Osteocyte (in vitro differentiated cells): ENCODE measurements at places on chromosomes 12 and 14. TPM values are rescaled to one million over a fixed set of nuclear protein-coding genes. Genes with fewer than 3 reads are reported as not detected.

The FIGNL2 gene
- 0.08 TPM in 2 replicates for total RNA-seq

- DNase-seq, result no peak
- H3K4me3 ChIP-seq, result no peak overlapping the region
- peaks cover 6% of the 10 kb centered on the region for H3K4me1 ChIP-seq
- H3K27ac ChIP-seq, result no peak overlapping the region
These were observed 9.2 kb downstream of the PSMC6 start for GRCh38 chr14:52716155-52716554.

DNA sequence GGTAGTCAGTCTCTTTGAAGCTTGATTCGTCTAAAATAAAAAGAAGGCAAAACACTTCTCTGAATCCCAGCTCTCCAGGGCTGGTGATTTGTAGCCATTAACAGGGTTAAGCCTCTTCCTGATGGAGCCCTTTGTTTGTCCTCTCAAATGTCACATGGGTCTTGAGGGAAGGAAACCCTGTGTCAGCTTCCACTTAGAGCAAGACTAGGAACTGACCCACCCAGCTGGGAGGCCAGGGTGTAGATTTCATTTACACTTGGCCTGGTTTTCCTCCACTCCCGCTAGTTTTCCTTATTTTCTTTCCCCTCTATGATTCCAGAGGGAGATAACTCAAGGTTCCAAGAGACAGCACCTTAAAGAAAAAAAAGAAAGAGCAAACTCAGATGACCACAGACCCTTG lies 230.5 kb upstream of the EGLN3 start:
- H3K4me1 ChIP-seq, result no peaks in the 10 kb centered on the region
- H3K36me3 ChIP-seq, result no peaks in the 10 kb centered on the region
- no peak for DNase-seq
- peaks cover 11% of the 10 kb centered on the region for H3K27me3 ChIP-seq
- H3K27ac ChIP-seq, result no peak overlapping the region

DNA sequence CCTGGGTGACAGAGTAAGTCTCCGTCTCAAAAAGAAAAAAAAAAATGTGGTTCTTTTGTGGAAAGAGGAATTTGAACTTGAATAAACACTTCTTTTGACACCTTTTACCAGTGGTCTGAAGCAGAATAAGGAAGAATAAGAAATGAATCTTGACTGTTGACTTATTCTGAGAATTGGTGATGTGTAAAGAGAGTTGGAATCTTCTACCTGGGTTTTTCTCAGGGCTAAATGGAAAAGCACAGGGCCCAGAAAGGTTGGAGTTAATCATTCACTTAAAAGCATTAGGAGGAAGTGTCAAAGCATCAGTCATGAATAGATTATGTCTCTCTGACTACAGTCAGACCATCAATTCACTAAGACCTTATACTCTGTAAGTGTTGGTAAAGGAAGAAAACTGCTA lies 13.9 kb downstream of the PNMA1 start:
- peaks cover 8% of the 10 kb centered on the region for H3K36me3 ChIP-seq
- H3K27ac ChIP-seq, result no peak overlapping the region
- no peaks in the 10 kb centered on the region for H3K27me3 ChIP-seq
- no peak overlapping the region for H3K4me3 ChIP-seq
- no peak for DNase-seq

DNA sequence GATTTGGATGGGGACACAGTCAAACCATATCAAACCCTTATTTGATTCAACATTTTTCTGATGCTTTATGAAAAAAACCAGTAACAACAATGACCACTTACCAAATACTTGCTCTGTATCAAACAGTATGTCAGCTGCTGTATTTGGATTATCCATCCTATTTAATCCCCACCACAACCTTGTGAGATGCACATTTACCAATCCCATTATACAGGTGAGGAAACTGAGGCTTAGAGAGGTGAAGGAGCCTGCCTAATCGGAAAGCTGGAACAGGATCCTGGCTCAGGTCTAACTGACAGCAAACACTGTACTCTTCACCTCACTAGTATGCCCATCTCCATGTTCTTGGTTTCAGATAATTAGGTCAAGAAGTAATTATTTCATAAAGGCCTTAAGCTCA lies 13.8 kb downstream of the CHST11 start:
- no peak for DNase-seq
- no peak overlapping the region for H3K27ac ChIP-seq
- no peaks in the 10 kb centered on the region for H3K27me3 ChIP-seq
- no peaks in the 10 kb centered on the region for H3K36me3 ChIP-seq
- H3K4me3 ChIP-seq, result no peak overlapping the region
- peaks cover 4% of the 10 kb centered on the region for H3K4me1 ChIP-seq

The OVCH1 gene
- 0.46 and 0.52 TPM in 2 replicates for total RNA-seq

- peaks cover 15% of the 10 kb centered on the region for H3K4me1 ChIP-seq
- H3K36me3 ChIP-seq, result peaks cover 59% of the 10 kb centered on the region
- H3K27me3 ChIP-seq, result no peaks in the 10 kb centered on the region
- no peak for DNase-seq
- no peak overlapping the region for H3K4me3 ChIP-seq
- no peak overlapping the region for H3K27ac ChIP-seq
These were observed 36.1 kb downstream of the ZFC3H1 start for GRCh38 chr12:71627438-71628002.

DNA sequence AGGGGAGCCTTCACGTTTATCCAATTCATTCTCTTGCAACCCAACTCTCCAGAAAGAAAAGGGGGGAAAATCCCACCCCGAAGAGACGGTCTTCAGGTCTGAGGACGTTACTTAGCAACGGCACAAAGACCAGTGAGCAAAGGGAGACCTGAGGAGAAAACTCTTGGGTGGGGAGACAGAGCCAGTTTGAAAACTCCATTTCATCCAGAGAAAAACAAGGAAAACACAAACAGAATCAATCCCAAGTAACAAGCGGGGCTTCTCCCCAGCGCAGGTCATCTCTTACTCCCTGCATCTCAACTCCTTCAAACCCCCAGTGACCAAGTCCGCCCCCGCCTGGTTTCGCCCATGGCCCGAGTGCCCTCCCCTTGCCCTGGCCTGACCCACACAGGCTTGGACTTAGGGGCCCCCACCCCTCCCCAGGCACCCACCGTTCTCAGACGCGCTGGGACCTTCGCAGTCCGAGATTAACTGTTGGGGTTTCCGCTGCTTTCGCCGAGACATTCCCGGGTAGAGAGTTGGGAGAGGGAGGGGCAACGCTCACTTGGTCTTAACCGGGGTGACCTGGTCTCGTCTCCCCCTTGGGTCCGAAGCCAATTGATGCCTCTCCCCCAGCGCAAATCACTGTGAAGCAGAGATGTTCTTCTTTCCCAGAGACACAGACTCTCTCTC lies 10.4 kb upstream of the SALL2 start:
- H3K36me3 ChIP-seq, result no peaks in the 10 kb centered on the region
- DNase-seq, result no peak
- H3K27me3 ChIP-seq, result peaks cover 59% of the 10 kb centered on the region
- H3K27ac ChIP-seq, result no peak overlapping the region
- peaks cover 10% of the 10 kb centered on the region for H3K4me1 ChIP-seq

The TSPAN19 gene
- not detected in 2 replicates for total RNA-seq

The NPFF gene
- total RNA-seq, result not detected in 2 replicates
